ENCODE measurements at places on chromosomes 2 and 18.

- DNase-seq: no peak
Measured at GRCh38 chr2:10095175-10095574, 15.0 kb upstream of the CYS1 start.

GRCh38 chr2:168155046-168155445 lies 92.3 kb downstream of the STK39 start:
- DNase-seq: no peak

- DNase-seq: no peak
Measured at GRCh38 chr2:223501641-223502040, 100.5 kb downstream of the SCG2 start.

- DNase-seq: no peak
Measured at GRCh38 chr2:2827761-2828221, 496.7 kb upstream of the MYT1L start.

DNA sequence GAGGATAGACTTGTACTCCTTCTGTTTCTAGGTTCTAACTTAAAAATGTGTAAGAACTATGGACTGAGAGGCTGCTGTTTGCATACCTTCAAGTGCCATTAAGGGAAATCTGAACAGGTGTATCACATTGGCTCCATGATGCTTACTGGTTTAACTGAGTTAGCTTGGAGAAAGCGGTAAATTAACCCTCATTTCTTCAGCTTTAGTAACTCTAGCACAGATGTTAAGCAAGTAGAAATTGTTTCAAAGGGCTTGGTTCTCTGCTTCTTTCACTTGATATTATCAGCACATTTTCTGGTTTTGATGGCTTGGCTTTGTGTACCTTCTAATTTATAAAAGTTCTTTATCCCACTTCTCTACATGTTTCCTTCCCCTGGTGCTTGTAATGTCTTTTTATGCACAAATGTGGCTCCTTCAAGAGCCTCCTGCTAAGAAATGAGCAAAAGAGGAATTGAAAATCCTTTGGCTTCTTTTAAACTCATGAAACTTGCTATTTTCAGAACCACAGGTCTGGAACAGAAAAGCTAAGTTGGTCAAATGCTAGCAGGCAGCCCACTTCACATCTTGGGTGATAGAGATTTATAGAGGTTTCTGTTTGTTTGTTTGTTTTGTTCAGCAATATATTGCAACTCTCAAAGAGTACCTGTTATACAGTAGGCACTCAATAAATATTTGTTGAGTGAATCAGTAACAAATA lies 249.9 kb upstream of the THUMPD2 start:
- no peak for DNase-seq

DNA sequence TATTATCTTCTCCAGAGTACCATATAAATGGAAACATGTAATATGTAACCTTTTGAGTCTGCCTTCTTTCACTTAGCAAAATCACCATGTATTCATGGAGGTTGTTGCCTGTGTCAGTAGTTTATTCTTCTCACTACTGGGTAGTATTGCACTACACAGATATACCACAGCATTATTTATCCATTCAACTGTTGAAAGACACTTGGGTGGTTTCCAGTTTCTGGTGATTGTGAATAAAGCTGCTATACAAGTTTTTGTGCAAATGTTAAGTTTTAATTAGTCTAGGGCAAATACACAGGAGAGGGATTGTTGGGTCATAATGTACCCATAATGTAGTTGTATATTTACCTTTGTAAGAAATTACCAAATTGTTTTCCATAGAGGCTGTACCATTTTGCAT lies 29.6 kb upstream of the RPRD1A start:
- no peak for DNase-seq

DNA sequence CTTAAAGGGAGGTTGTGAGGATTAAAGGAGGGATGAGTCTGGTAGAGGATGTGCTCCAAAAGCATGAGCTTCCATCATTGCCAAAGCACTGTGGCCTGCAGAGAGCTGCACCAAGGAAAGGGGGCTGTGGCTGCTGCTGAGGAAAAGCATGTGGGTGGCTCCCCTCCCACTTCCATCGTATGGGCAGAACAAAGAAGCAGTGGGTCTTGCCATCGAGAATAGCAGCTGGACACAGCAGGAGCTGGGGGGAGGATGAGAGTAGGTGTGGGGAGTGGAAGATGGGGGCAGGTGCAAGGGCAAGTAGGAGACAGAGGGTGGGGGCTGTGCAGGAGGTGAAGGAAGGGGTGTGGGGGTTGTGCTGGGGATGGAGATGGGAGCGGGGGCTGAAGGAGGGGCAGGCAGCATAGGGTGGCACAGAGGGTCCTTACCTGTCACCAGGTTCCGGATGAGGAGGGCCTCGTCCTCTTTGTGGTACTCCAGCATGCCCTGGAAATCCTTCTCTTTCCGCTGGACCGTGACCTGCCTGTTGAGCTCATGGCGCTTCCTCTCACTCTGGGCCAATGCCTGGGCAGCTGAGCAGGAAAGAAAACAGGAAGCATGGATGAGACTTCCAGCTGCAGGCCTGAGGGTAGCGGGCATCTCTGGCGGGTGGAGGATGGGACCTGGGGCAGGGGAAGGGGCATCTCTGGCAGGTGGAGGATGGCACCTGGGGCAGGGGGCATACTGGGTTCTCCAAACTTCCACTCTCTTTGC lies 33.6 kb upstream of the ACAA2 start:
- no peak for DNase-seq

GRCh38 chr18:9796935-9797549 lies 88.7 kb upstream of the TXNDC2 start:
- DNase-seq: no peak

GRCh38 chr2:5592916-5593315 lies 99.3 kb upstream of the SOX11 start:
- DNase-seq: no peak

DNA sequence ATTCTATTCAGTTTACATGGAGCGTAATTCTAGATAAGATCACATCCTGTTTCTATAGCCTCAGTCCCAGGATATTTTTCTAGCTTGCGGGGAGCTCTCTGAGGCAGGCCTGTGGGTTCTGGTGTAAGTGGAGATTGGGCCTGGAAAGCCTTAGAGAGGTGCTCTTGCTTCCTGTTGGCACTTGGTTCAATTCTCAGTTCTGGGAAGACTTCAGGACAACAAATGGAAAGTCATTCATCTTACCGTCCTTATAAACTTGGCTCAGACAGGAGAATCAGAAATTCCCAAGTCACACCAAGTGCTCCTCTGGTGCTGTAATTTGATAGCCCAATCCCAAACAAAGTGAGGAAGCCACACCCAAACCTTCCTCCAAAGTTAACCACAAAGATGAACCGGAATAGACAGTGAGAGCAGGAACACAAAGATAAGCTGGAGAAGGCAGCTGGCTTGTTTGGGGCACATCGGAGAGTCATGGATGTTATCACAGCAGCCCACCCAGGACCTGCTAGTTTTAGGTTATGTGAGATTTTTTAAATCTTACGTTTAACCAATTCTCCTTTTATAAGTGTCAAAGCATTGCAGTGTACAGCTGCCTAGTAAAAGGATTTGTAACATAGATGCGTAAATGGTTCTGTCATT lies 144.3 kb upstream of the MAP3K20 start:
- no peak for DNase-seq

DNA sequence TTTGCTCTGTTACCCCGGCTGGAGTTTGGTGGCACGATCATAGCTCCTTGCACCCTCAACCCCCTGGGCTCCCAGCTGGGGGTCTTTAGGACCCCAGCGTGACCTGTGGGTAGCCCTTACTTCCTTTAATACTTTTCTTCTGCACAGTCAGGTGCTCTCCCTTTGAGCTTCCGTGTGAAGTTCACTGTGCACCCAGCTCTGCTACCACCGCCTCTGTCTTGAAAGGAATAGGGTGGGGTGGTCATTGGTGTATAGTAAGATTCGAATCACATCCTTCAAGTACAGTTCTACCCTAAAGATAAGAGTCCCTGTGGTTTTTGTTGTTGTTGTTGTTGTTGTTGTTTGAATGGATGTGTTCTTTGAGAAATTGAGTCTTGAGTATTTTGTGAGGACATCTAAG lies 267.4 kb downstream of the NEDD4L start:
- DNase-seq: no peak

- no peak for DNase-seq
Measured at GRCh38 chr2:86498468-86499260, 57.5 kb downstream of the KDM3A start.

GRCh38 chr2:232959139-232959538 lies 53.9 kb downstream of the NGEF start:
- no peak for DNase-seq

GRCh38 chr18:10119991-10120390 lies 206.2 kb downstream of the VAPA start:
- no peak for DNase-seq

DNA sequence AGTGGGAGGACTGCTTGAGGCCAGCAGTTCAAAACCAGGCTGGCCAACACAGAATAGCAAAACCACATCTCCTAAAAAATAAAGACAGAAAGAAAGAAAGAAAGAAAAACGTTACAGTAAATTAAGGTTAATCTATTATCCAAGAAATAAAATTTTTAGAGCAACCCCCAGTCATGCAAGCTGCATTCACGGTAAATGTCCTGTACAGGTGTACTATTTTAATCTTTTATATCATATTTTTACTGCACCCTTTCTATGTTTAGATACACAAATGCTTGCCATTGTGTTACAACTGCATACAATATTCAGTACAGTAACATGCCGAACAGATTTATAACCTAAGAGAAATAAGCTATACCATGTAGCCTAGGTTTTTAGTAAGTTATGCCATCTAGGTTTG lies 6.0 kb downstream of the PDIA6 start:
- DNase-seq: no peak

DNA sequence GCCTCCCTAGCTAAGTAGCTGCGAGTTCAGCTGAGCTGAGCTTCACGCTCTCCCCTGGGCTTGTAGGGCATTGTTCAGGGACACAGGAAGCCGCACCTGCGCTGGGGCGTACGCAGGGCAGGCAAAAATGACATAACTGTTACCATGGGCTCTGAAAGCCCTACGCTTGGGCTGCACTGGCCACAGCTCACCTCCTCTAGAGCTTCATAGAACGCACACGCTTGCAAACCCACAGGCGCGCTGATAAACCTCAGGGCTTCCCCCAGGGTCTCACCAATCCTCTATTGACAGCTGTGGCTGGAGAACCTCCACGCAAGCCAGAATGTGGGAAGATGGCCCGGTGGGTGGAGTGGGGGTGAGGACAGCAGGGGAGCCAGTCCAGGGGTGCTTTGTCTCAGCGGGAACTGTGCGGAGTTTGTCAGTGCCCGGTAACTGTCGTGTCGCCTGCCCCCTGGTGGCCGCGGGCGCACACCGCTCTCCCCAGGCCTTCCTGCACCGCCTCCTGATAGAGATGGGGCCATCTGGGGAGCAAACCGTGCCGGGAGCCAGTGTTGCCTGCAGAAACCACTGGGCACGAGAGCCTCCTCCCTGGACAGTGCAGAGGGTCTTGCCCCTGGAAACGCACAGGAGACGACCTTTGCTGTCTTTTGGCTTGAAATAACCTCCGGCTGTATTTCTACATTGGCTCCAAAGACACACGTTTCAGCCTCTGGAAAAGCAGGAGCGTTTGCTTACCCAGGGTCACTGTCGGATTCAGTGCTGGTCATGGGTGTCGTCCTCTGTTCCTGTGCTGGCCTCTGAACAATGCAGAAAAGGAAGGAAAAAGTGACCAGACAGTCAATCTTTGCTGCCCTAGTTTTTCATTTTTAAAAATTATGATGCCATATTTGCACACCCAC lies 17.0 kb upstream of the CIDEA start:
- peak; percentile 43 for DNase-seq

DNA sequence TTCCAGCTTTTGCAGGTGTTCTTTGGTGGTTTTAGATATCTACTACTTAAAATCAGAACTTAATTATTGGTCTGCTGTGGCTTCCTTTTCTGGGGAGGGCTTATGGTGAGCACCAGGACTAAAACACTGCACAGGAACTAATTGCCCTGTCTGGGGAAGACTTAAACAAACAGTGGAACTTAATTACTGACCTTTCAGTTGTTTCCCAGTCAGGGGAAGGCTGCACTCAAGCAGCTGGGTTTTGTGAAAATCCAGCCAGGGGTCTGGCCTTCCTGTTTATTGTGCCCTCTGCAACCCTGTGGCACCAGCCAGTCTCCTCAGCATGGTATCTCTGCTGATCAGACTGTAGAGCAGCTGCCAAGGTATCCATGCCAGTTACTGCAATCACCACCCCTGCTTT lies 398.2 kb downstream of the ADCYAP1 start:
- no peak for DNase-seq

GRCh38 chr18:64253222-64253621 lies 104.3 kb upstream of the LINC00305 start:
- DNase-seq: no peak

DNA sequence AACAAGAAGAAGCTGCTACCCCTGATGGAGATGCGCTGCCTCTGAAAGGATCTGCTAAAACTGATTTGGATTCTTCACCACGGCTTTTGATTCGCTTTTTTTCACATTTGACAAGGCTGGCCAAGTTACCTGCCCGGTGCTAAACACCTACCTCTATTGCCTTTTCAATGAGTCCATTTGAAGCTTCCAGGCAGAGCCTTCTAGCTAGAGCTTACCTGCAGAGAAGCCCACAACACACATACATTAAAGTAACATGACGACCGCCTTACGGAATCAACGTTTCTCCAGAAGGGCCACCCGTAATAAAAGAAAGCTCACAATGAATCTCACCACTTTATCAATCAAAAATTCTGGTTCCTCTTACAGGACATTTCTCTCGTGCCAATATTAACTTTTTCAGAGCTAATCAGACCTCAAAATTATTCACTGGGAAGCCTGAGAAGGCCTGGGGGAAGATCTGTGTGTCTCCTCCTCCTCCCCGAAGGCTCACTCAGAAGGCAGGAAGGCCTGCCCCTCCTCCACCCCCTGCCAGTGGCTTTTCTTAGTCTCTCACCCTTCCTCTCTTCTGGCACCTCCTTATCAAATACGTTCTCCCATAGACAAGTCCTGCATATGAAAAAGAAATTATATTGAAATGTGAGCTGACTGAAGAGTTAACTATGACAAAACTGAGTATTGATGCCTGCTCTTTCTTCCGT lies 171.0 kb downstream of the DNER start:
- no peak for DNase-seq

- DNase-seq: no peak
Measured at GRCh38 chr2:45886171-45886663, 234.7 kb downstream of the PRKCE start.

DNA sequence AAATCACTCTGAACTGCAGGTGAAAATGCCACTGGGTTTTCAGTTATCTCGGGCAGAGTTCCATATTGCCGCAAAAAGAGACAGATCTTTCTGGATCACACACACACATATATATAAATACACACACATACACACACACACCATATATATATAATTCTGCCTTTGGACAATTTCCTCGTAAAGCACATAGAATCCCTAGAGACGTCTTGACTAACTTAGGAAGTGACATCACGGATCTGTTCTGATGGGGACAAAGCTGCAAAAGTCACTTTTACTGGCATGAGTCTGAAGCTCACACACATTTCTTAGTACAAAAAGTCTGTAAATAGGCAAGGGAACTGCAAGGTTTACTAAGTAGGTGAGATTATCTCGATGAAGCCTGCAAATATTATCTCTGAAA lies 28.6 kb upstream of the MBOAT2 start:
- no peak for DNase-seq

DNA sequence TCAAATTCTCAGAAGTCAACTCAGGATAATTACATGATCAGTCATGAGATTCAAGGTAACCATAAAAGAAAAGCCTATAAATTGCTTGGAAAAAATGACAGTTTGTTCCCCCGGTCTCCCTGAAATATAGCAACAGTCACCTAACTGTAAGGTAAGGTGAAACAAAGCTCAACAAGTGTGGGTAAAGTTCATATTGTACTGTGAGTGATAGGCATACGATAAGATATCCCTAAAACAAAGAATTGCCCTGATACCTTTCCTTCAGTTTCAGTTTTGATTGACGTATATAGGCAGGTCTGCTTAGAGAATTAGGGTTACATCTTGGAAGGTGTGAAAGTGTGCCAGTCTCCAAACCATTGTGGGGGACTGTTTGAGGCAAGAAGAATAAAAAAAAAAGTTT lies 4.0 kb upstream of the CCBE1 start:
- DNase-seq: no peak
